ENCODE measurements at places on chromosomes 2 and 18.

DNA sequence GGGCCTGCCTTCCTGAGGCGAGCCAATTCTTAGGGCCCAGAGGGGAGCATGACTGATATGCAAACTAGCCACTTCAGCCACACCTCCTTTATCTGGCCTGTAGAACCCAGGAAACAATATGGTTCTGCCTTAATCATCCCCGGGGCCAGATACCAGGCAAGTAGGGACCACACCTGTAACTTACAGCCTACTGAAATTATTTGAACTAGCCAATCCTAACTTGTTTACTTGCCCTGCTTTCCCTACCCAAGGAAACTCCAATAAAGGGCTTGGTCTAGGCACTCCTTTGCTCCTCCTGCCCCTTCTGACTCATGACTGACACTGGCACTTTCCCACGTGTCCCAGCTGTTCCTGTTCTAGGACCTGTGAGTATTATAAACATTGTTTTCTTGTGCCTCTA lies 57.6 kb downstream of the MYOM1 start:
- no peak for DNase-seq

DNA sequence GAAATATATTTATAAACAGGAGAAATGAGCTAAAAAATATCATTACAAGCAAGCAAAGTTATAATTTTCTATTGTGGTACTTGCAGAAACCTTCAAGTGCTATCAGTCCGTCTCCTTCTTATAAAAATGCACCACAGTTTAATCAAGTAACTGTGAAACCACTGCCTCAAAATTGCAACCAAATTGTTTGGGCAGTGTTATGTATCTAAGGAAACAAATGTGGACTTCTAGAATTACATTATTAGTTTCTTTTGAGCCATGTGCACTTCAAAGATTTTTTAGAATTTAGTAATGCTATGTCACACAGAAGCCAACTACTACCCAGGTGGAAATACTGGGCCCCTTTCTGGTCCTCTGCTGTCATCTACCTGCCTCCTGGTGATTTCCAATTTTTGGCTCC lies 495.6 kb downstream of the NYAP2 start:
- no peak for DNase-seq

GRCh38 chr2:151638191-151638933 lies 95.9 kb downstream of the NEB start:
- DNase-seq = no peak

- no peak for DNase-seq
Observed at GRCh38 chr2:158325031-158325781, 131.3 kb downstream of the CCDC148 start.

GRCh38 chr2:70541481-70542020 lies 12.1 kb downstream of the TGFA start:
- no peak for DNase-seq

- DNase-seq = no peak
Observed at GRCh38 chr2:145654156-145654555, 1134.2 kb upstream of the ZEB2 start.

DNA sequence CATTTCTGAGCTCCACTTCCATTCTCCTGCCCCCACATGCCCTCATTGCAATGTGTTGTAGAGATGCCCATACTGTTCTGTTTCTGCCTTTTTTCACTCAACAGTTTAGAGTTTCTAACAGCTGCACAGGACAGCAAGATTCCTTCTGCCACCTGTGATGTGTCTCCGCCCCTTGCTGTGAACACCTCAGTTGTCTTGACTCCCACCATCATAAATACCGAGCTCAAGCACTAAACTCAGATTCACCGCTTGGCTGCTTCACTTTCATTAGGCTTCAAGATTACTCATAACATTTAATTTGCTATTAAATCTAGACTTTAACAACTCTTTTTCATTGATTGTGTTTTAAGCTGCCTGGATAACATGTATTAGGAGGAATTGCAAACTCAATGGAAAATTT lies 141.0 kb downstream of the MAP2 start:
- no peak for DNase-seq

DNA sequence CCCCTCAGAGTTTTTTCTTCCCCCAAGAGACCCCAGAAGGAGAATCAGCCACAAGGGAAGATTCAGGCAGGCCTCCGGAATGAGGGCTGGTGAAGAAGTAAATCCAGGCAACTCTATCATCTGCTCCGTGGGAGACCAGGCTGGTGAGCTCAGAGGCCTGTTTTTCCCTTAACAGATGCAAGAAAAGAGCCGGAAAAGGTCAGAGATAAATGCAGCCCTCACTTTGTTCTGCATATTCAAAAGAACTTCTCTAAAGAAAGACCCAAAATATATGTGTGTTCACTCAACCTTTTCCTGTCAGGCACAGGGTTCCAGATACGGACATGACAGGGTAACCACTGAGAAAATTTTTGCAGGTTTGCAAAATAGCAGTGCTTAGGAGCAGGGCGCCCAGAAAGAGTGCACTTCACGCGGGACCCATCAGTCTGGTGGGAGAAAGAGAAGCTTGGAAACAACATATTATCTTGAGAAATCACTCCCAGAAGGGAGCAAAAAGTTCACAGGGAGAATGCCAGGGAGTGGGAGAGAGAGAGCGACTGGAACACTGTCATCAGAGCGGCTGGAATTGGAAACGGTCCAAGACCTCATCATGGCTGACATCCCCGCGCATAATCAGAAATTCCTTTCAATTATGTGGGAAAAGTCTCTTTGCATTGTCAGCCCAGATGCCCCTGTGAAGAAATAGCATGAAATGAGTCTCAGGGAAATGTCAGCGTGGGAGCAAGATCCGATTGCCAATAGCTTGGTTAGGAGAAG lies 244.8 kb upstream of the SLC14A2 start:
- DNase-seq = no peak

DNA sequence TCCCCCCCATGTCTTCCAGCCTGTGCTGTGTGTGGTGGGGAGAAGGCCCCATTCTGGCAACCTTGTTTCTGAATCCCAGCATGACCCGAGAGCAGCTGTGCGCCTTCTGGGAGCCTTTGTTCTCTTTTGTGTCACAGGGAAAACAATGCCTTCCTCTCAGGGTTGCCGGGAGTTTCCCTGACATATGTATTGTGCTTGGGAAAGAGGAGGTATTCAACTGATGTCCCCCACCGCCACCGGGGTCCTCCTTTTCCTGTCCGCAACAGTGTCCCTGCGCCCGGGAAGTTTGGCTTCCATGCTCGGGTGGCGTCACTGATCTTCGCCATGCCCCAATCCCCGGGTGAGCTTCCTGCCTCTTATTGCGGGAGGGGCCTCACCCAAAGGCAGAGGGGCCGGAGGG lies 77.5 kb upstream of the ASB18 start:
- no peak for DNase-seq

- DNase-seq = peak; percentile 2
Observed at GRCh38 chr2:16665748-16666448, at the start of gene CYRIA. Gene CYRIA (minus strand): TSS chr2:16665834. CDS start chr2:16588119, 77,715 bp downstream.

GRCh38 chr18:62877411-62878221 lies 162.3 kb downstream of the PHLPP1 start:
- peak; percentile 52 for DNase-seq

GRCh38 chr2:38523728-38524437 lies 78.8 kb downstream of the HNRNPLL start:
- DNase-seq = no peak

- no peak for DNase-seq
Observed at GRCh38 chr2:66633631-66634030, 198.7 kb downstream of the MEIS1 start.

GRCh38 chr2:197777823-197778407 lies 7.2 kb downstream of the BOLL start:
- DNase-seq = no peak

DNA sequence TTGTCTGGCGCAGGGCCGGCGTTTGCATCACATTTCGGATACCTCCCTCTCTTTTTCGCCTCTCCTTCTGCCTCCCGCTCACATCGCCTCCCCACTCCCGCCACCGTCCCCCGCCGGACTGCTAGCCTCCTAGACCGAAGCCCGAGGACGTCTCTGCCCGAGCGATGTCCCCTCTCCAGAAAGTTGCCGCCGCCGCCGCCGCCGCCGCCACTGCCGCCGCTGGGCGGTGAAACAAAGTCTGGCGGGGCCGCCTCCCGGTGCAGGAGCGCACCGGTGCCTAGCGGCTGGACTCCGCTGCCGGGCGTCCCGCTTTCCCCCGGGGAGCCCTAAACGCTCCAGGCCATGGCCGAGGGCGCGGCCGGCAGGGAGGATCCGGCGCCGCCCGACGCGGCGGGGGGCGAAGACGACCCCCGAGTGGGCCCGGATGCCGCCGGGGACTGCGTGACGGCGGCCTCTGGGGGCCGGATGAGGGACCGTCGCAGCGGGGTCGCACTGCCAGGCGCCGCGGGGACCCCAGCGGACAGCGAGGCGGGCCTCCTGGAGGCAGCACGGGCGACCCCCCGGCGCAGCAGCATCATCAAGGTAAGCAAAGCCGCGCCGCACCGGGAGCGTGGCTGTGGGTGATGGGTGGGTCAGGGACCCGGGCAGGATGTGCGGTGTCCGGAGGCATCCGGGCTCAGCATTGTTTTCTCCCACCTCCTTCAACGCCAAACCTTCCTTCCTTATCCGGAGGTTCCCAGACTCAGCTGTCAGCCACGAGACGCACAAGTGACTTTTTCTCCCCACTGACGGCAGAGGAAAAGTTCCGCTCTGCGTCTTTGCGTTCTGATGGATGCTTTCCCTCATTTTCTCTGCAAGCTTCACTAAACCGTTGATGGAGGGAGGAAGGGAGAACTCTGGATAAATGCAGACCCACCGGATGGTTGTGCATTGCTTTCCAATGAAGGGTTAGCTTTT lies 643 bp downstream of the PLCL1 start:
- DNase-seq = no peak

GRCh38 chr2:24691806-24692205 lies 101.4 kb downstream of the PTRHD1 start:
- no peak for DNase-seq

DNA sequence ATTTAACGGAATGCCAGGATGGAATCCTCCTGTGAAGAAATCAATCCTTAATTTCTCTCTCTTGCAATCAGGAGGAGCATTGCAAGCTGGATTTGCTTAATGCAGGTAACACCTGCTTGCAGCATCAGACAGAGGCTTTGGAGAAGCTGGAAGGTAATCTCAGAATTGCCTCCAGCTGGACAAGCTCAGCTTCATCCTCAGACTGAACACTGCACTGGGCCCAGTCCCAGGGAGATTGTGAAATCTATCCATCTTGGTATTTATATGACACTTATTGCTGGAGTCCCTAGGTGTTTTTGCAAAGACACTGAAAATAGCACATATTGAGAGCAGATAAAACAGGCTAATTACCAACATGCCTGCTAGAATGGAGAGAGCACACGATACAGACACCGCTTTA lies 179.4 kb upstream of the SESTD1 start:
- DNase-seq = no peak

- no peak for DNase-seq
Observed at GRCh38 chr2:228848638-228849037, 422.4 kb downstream of the PID1 start.

- no peak for DNase-seq
Observed at GRCh38 chr18:43277164-43277600, at the start of gene SYT4. Gene SYT4 (minus strand): TSS chr18:43277490. CDS start chr18:43277281, 209 bp downstream.

- no peak for DNase-seq
Observed at GRCh38 chr2:96181529-96181928, 27.1 kb downstream of the STARD7 start.

- peak; percentile 85 for DNase-seq
Observed at GRCh38 chr18:23719634-23720201, 30.5 kb downstream of the LAMA3 start.

DNA sequence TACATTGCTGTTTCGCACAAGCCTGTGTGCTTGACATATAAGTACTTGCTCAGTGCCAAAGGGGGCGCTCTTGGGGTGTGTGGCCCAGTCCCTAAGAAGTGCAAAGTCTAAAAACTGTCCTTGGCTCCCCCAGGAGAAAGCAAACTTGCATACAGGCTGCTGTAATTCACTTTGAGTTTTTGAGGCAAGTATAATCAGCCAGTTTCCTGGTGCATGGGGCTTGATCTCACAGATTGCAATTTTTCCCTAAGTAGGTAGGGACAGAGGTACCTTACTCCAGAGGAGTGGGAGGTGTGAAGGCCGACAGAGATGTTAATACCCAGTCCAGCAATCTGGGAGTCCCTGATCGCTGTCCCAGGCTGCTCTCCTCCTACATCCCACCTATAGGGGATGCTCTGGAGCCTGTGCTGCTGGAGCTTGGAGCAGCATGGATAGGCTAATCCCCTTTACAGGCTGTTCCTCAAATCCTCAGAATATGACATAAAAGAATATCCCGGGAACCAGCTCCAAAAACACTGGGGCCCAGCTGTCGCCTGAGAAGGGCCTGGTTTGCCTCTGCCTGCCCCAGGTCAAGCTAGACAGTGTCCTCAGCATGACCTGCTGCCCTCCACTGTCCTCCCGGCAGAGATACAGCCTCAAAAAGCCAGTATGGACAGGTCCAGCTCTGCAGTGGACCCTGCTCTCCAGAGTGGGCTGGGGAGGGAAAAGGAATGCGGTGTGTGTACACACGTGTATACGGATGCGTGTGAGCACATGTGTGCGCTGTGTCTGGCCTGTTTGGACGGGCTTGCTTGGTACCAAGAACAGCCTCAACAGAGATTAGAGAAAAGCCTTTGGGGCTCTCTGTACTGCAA lies 136.5 kb upstream of the HAAO start:
- DNase-seq = no peak

- no peak for DNase-seq
Observed at GRCh38 chr2:224946895-224947294, 95.4 kb downstream of the DOCK10 start.

- DNase-seq = no peak
Observed at GRCh38 chr2:149315461-149315860, 14.9 kb upstream of the LYPD6 start.

- no peak for DNase-seq
Observed at GRCh38 chr18:388200-388599, 112.3 kb downstream of the COLEC12 start.

- no peak for DNase-seq
Observed at GRCh38 chr2:148646231-148646559, 1.6 kb downstream of the EPC2 start.

DNA sequence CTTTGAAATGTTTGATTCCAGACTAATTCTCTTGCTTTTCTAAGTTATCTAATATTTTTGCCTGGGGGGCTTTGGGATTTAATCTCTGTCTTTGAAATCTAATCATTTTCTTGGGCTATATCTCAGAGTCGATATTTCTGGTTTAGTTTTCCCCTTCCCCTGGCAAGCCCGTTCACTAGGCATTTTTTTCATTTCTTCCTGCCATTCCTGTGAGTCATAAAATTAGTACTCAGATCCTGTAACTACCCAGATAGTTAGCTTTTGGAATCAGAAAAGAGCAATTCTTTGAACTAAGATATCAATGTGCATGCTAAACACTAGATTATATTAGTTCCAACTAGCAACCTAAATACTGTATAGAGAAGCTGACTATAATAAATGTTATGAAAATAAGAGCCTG lies 29.4 kb upstream of the RNF149 start:
- no peak for DNase-seq

GRCh38 chr2:55009277-55010060 lies 40.8 kb downstream of the RTN4 start:
- no peak for DNase-seq

GRCh38 chr2:60411295-60411694 lies 142.2 kb downstream of the BCL11A start:
- no peak for DNase-seq

GRCh38 chr18:76544511-76545345 lies 49.7 kb upstream of the ZNF516 start:
- no peak for DNase-seq

GRCh38 chr18:70503060-70503459 lies 214.2 kb downstream of the SOCS6 start:
- no peak for DNase-seq
